ENCODE measurements at places on chromosomes 3 and 15.

GRCh38 chr15:78931439-78932257, 13.2 kb downstream of the CTSH start:
- no peak for DNase-seq

- DNase-seq = no peak
Measured at GRCh38 chr3:161314836-161315395, 56.4 kb downstream of the SPTSSB start.

- no peak for DNase-seq
Measured at GRCh38 chr3:169662132-169662842, 1.2 kb downstream of the MECOM start.

GRCh38 chr15:39266890-39267289, 314.0 kb upstream of the THBS1 start:
- no peak for DNase-seq

DNA sequence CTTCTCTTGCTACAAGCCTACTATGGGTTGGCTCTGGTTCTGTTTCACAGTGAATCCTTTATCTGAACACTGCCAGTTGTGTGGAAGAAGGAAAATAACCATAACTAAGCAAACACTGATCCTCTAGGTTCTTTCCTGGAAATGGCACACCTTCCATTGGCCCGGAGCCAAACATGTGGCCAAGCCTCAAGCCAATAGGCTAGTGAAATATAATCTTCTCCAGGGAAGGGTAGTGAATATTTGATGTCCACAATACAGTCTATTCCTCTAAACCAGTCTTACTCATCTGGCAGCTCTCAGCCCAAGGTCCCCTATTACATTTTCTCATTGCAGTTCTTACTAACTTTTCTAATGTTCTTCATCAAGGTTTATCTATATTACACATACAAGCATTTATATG, 921.3 kb downstream of the TUSC7 start:
- DNase-seq = no peak

DNA sequence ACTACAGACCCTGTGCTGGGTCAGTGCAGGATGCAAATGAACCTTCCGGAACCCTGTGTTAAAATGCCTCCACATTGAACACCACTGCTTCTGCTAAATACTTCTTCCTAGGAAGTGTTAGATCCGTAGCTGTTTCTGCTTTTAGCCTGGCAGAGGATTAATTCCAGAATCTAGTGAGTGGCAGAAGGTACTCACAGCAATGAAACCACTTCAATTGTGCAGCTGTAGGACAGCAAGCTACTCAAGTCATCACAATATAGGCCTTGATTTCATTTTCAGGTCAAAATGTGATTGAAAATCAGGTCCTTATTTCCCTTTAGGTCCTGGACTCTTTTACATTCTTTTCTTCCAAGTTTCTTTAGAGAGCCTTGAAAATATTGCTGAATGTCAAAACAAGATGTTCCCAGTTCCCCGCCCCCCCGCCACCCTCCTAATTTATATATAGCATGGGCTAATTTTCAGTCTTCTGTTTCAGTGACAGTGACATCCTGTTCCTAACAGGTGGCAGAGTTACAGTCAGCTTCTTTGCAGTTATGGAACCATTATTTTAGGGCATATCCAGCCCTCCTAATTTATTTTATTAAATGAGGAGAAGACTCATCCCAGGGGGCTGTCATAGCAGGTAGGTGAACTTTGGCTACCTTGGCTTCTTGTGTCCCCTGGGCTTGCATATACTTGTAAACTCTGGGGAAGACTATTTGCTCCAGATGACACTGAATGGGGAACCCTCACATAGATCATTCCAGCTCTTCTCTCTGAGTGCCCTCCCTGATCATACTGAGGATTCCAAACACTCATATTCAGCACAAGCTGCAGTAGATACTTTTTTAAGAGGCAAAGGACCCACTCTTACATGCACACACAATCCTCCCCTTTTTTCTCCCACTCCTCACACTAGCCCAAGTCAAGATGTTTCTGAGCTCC, 28.0 kb upstream of the ARNT2 start:
- no peak for DNase-seq

GRCh38 chr3:195031574-195032003, 239.4 kb downstream of the XXYLT1 start:
- no peak for DNase-seq

- no peak for DNase-seq
Measured at GRCh38 chr3:55819005-55819404, 331.9 kb upstream of the WNT5A start.

DNA sequence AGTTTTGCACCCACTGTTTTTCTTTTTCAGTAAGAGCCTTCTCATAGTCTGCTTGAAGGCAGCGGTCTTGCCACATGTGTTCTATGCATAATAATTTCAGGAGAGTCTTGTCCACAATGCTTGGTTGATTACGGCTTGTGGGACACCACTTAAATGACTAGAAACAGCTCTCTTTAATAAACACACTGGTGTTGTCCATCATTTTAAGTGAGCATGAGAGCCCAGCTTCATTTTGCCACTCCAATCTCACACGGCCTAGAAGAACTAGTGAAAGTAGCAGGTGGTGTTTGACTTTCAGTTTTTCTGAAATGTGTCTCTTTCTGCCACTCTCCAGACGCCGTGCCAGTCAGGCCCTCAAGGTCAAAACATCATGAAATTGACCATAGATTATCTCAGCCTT, 292.1 kb downstream of the LPP start:
- DNase-seq = no peak

- DNase-seq = no peak
Measured at GRCh38 chr15:100891307-100892012, 11.8 kb downstream of the ALDH1A3 start.

DNA sequence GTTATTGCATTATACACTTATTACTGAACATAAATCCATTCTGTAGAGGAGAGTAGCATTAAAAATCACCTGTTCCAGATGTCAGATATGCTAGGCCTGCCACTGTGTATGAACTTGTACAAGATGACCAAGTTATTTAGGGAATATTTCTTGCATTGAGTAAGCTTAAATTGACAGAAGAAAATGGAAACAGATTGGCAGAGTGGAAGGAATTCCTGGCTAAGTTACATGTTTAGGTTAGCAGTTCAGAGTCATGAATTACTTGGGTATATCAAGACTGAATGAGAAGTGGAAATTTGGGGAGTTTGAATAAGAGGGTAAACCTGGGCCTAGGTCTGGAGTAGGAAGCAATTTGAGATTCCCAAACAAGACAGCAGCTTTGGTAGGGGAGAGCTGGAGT, 44.6 kb downstream of the ARHGAP31 start:
- DNase-seq = no peak
